ENCODE measurements at places on chromosomes 7 and 10. TPM values are rescaled to one million over a fixed set of nuclear protein-coding genes. Genes with fewer than 3 reads are reported as not detected.
A peak's percentile ranks its signal among the peaks of the same experiment; 100 is the strongest.

Gene MYO1G
- polyA plus RNA-seq, result 0.66 TPM

DNA sequence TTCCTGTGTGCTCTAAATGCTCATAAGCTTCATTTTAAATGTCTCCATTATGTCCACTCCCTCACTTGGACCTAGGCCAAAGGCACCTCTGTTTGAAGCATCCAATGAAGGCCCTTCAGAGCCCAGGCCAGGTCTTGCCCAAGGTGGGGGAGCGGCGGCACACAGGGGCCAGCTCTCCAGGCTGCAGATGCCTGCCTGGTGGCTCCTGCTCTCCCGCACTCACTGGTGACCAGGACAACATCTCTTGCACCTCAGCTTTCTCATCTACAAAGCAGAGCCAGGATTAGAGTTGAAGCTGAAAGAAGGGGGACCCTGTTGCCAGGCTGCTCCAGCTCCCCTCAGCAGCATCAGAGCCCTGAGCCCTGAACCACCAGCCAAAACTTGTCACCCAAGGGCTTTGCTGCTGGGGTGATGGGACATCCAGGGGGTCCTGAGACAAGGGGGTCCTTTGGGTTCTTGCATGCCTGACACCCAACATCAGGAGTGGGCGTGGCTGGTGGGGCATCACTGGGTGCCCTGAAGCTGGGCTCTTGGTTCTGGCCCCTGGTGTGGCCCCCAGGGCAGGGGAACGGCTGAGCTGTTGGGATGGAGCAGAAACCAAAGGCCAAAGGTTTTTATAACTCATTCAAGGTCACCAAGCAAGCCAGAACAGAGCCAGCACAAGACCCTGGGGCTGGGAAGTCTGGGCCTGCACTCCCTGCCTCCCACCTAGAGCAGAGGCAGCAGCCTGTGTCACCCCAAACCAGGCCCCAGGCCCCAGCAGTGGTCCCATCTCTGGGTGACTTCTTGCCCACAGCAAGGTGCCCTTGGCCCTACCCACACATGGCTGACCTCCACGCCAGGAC lies 1.2 kb downstream of the NACAD start:
- DNase-seq, result no peak

- DNase-seq, result no peak
Observed at GRCh38 chr10:90592638-90593302, 265.1 kb downstream of the HTR7 start.

DNA sequence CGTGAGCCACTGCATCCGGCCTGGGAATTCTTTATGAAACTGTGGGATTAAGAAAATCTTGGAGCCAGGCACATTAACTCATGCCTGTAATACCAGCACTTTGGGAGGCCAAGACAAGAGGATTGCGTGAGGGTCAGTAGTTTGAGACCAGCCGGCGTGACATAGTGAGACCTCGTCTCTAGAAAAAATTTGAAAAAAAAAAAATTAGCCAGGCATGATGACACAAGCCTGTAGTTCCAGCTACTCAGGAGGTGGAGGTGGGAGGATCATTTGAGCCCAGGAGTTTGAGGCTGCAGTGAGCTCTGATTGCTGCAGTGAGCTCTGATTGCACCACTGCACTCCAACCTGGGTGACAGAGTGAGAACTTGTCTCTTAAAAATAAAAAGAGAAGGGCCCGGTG lies 69.8 kb downstream of the SUGCT start:
- DNase-seq, result no peak

DNA sequence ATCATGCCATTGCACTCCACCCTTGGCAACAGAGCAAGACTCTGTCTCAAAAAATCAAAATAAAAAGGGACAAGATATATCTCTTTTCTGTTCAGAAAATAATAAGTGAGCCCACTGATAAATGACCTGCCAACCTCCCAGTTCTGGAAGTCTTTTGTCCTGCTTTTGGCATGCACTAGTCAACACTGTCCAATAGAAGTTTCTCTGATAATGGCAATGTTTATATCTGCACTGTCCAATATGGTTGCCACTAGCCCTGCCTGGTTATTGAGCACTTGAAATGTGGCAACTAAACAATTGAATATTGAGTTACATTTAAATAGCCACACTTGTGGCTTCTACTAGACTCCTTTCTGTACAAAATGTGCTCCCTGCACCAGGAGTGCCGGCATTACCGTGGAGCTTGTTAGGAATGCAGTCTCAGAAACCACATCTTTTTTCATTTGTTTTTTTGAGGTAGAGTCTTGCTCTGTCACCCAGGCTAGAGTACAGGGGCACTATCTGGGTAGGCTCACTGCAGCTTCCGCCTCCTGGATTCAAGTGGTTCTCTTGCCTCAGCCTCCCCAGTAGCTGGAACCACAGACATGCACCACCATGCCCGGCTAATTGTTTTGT lies 229.7 kb downstream of the CACNB2 start:
- DNase-seq, result no peak

Gene PROSER2
- polyA plus RNA-seq, result 4.1 TPM

DNA sequence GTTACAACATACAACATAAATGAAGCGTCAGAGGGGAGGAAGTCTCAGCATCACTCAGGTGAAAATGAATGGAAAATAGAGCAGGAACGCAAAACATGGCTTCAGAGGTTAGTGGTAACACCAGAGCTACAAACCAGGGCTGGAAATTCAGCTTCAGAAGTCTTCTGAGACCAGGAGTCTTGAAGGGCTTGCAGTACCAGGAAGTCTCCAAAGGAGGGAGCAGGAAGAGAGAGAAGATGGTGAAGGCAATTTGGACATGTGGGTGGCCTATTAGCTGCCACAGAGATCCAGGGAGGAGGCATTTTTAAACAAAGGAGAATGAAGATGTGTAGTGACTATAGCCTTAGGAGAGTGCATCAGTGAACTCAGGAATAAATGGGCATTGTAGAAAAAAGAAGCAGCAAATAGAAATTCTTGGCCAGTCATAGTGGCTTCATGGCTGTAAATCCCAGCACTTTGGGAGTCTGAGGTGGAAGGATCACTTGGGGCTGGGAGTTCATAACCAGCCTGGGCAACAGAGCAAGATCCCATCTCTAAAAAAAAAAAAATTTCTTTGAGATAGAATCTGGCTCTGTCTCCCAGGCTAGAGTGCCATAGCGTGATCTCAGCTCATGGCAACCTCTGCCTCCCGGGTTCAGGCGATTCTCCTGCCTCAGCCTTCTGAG lies 9.3 kb upstream of the TET1 start:
- DNase-seq, result peak; percentile 41

DNA sequence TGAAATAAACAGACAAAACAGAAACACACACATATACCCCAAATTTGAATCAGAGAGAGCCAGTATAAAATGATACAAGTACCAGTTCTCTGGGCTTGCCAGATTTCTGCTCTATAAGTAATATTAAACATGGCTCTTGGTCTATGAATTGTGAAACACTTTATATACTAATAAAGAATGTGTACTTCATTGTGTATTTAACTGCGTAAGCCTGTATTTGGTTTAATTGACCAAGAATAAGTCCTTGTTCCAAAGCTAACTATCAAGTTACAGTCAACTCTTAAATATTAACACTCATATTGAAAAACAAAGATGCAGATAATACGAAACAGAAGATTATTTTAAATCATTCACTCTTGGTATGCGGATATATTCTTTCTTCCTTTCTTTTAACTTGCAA lies 8.7 kb downstream of the FGFR2 start:
- DNase-seq, result no peak

DNA sequence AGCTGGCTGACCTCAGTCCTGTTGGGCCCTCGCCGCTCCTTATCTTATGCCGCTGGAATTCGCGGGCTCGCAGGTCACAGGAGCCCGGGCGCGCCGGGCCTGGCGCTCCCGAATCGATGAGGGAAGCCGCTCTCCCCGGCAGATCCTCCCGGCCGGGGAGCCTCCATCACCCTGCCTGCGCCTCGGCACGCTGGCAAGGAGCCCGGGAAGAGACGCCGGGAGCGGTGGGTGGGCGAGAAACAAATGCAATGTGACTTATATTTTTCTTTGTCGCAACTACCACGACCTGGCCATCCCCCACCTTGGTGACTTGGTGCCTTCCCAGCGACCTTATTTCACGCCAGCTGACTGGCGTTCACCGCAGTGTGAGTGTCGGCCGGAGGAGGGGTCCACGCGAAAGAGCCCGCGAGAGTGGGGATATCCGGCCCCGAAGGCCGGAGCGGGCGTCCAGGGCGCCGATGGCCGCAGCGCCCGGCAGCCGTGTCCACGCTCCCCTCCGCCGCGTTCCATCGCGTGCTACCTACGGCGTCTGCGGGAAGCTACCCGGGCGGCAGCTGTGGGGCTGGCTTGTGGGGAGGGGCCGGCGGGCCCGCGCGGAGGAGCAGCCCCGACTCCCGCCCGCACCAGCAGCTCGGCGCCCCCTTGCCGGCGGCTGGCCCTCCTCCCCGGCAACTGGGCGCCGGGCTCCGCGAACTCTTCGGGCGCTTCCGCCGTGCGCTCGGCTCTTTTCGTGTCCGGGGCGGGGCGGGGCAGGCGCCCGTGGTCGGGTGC lies 494 bp upstream of the BMPR1A start:
- peak; percentile 82 for DNase-seq

Gene RPP30
- 60.8 TPM for polyA plus RNA-seq

- DNase-seq, result no peak
Observed at GRCh38 chr7:116918704-116919103, 34.6 kb upstream of the ST7 start.

- no peak for DNase-seq
Observed at GRCh38 chr10:46293832-46294640, 7.2 kb downstream of the ANTXRL start.

GRCh38 chr10:69421611-69422308 lies 5.0 kb upstream of the TACR2 start:
- no peak for DNase-seq
